SHP77 (cell line): ENCODE measurements at places on chromosomes 2 and 18.

- DNase-seq, result no peak
Observed at GRCh38 chr2:85828725-85829124, 60.1 kb downstream of the ST3GAL5 start.

GRCh38 chr2:205613970-205614559, 68.2 kb upstream of the NRP2 start:
- DNase-seq, result no peak

DNA sequence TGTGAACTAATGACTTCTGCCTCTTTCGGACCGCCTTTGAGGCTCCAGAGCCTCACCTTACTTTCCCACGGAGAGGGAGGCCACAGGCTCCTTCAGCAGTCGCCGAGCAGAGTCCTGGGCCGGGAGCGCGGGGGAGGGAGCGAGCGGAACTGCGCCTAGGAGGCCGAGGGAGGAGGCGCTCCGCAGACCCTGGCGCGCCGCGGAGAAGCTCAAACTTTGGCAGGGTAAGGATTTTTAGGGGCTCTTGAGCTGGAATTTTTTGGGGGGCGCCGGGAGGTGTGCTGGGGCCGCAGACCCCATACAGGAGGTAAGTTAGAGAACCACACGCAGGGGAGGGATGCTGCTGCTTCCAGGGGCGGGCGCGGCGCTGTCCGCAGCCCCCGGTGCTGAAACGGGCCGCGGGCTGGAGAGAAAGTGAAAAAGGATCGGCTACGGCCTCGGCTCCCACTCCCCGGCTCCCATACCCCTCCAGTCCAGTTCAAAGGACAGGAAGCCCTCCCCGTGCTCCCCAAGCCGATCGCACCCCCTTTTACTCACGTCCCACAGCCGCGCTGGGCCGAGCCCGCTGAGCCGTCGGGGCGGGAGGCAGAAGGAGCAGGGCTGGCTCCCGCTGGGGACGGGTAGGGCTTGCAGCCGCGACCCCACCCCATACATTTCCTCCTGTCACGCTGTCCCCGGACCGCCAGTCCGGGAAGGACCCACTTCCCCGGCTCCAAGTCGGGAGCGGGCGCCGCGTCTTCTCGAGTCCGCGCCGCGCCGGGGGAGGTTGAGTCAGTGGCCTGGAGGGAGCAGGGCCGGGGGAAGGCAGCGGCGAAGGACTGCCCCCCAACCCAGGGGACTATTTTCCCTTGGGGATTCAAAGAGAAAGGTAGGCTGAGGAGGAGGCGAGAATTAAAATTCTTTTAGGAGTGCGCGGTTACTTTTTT, at the start of gene CNGA3:
Gene CNGA3, plus strand, starts transcription at position 146 of the 926 bp plus-strand sequence. CDS start 23,520 bp downstream, outside the sequence.
- DNase-seq, result no peak

GRCh38 chr2:69154106-69154505, 141.1 kb downstream of the ANTXR1 start:
- no peak for DNase-seq

DNA sequence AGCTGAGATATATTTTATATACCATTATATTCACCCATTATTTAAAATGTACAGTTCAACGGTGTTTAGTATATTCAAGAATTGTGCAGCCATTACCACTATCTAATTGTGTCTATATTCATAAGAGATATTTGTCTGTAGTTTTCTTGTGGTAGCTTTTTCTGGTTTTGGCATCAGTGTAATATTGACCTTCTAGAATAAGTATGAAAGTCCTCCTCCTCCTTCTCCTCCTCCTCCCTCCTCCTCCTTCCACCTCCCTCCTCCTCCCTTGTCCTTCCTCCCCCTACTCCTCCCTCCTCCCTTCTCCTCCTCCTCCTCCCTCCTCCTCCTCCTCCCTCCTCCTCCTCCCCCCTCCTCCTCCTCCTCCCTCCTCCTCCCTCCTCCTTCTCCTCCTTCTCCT, 72.0 kb downstream of the MERTK start:
- DNase-seq, result no peak

GRCh38 chr2:224302952-224303351, 99.0 kb downstream of the FAM124B start:
- no peak for DNase-seq

DNA sequence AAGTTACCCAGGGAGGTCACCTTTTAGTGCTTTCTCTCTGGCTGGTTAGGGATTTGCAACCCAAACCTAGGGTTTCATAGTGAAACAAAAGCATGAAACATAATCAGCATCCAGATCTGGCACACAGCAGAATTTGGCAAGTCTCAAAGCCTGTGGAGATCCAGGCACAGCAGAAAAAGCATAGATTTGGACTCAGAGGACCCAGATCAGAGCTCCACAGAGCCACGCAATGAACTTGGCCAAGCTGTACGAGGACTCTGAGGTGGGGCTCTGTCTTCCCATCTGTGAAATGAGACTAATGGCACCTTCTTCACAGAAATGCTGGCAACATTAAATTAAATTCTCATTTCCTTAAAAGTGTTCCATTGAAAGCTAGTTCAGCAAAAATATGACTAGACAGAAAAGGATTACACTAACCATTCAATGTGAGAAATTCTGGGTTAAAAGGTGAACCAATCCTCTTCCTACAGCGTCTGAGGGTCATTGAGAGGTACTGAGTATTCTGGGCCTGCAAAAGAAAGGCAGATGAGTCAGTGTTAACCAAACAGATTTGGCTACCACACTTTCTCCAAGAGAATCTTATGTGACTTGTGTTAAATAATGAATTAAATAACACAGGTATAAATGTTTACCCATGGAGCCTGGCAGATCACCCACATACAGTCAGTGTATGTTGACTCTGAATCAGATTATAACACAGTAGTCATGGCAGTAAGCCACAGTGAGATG, 266.3 kb downstream of the MREG start:
- DNase-seq, result no peak

DNA sequence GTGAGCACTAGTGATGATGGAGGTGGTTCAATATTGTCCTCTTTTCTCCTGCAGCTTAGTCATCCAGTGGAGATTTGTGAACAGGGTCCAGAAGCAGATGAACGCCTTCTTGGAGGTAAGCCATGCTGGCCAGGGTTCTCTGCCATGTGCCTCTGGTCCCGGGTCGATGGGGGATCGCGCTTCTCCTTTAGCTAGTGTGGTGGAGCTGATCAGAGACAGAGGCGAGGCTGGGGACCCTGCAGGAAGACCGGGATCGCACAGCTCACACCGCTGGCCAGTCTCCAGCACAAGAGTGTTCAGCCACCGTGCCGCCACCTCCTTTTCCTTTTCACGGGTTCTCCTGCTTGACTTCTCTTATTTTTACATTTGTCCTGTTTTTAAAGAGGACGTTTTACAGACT, 243.4 kb downstream of the ALPK2 start:
- no peak for DNase-seq

- DNase-seq, result no peak
Observed at GRCh38 chr2:235661167-235661937, 167.5 kb downstream of the AGAP1 start.

GRCh38 chr2:170313347-170313991, 135.5 kb downstream of the MYO3B start:
- DNase-seq, result no peak

- DNase-seq, result no peak
Observed at GRCh38 chr2:149732730-149733290, 145.2 kb upstream of the MMADHC start.

DNA sequence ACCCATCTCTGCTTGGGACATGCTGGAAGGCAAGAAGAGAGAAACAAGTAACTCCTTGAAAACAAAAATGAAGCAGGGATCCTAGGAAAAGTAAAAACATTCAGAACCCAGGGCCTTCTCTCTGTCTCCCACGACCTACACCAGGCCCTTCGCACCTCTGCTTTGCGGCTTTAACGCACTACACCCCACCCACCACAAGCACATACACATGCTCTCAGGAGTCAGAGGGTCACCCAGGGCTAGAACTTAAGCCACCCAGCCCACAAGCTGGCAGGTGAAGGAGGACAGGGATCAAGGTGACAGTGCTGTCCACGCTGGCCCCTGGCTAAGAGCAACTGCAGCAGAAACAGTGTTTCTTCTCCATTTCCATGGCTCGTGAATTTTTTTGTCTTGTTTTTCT, 72.2 kb downstream of the BCL11A start:
- DNase-seq, result no peak

DNA sequence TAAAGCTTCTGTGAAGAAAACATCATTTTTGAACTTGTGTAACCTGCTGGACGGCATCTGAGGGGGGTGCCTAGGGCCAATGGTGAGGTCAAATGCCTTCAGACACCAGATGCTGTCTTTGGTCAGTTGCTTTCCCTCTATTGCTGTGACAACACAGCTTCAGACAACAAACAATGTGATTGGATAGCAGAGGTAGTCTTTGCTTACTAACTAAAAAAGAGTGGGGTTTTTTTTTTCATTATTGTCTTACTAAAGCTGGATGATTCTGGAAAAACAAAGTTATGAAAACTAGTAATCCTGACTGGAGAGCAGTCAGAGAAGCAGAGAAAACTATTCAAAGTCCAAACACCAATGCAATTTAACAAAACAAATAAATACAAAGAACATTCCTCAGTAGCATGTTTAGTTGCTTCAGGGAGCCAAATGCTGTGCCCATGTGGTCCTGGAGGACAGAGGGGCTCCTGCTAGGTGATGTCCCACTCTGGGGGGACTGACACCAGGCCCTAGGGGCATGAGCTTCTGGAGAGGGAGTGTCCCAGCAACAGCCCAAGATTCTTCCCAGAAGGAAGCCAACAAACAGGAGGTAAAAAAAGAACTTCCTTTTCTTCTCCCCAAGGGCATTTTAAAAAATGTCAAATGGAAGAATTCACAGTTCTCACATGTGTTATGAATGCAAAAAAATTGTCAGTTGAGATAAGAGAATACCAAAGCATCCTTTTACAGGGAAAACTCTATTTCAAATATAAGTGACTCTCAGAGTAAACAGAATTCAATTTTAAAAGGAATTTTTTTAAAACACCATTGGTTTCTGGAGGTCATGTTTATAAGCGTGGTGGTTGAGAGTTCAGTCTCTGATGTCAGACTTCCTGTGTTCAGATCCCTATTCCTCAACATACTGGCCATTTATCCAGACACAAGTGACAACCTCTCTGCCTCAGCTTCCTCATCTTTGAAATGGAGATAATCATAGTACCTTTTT, 181.1 kb upstream of the PGAP1 start:
- DNase-seq, result no peak

- peak; percentile 7 for DNase-seq
Observed at GRCh38 chr18:64747803-64748202, 598.9 kb upstream of the LINC00305 start.

- DNase-seq, result no peak
Observed at GRCh38 chr2:59919579-59919978, 633.9 kb downstream of the BCL11A start.

DNA sequence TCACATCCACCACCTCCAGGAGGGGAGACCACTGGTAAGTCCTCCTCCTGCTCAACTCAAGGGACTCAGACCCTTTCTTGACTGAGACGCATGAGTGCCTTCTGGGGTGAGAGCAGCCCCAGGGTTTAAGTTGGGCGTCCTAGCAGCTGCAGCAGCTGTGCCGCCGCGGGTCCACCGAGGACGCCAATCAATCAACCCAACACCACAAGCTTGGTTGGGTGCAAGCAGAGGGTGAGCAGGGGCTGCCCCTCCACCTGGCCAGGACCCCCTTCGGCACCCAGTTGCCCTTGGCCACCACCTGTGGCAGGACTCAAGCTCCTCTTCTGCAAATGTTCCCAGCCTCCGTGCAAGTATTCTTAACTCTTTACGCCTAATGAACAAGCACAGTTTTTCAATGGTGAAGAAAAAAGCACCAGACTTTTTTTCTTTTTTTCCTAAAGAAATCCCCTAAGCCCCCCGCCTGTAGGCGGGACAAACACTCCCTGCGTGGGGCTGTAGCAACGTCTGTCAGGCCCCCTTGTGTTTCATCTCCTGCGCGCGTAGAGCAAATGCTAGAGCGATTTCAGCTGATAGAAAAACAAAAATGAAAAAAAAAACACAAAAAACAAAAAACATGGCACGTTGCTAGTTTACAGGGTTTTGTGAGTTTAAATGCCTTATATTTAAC, 197.1 kb downstream of the LOXHD1 start:
- no peak for DNase-seq

- peak; percentile 14 for DNase-seq
Observed at GRCh38 chr18:62883937-62884735, 168.8 kb downstream of the PHLPP1 start.
